ENCODE measurements at places on chromosomes 12 and 14. TPM values are rescaled to one million over a fixed set of nuclear protein-coding genes. Genes with fewer than 3 reads are reported as not detected.

PRKCH gene
- total RNA-seq, result 51.3 TPM

LACRT gene
- total RNA-seq, result not detected

TMEM229B gene
- total RNA-seq, result 0.30 TPM

AMIGO2 gene
- total RNA-seq, result 4.0 TPM

NAV3 gene
- 4.6 TPM for total RNA-seq

GUCY2C gene
- total RNA-seq, result not detected

EPS8 gene
- 18.1 TPM for total RNA-seq

PRPF39 gene
- total RNA-seq, result 21.7 TPM

SLC6A12 gene
- total RNA-seq, result 0.57 TPM

PCNX4 gene
- total RNA-seq, result 22.4 TPM

TAS2R8 gene
- not detected for total RNA-seq

- no peak overlapping the region for H3K27ac ChIP-seq
- DNase-seq, result no peak
- no peak overlapping the region for H3K4me3 ChIP-seq
- no peaks in the 10 kb centered on the region for H3K36me3 ChIP-seq
- H3K4me1 ChIP-seq, result no peaks in the 10 kb centered on the region
These were observed 355.2 kb downstream of the PCNX1 start for GRCh38 chr14:71262441-71262840.

DNA sequence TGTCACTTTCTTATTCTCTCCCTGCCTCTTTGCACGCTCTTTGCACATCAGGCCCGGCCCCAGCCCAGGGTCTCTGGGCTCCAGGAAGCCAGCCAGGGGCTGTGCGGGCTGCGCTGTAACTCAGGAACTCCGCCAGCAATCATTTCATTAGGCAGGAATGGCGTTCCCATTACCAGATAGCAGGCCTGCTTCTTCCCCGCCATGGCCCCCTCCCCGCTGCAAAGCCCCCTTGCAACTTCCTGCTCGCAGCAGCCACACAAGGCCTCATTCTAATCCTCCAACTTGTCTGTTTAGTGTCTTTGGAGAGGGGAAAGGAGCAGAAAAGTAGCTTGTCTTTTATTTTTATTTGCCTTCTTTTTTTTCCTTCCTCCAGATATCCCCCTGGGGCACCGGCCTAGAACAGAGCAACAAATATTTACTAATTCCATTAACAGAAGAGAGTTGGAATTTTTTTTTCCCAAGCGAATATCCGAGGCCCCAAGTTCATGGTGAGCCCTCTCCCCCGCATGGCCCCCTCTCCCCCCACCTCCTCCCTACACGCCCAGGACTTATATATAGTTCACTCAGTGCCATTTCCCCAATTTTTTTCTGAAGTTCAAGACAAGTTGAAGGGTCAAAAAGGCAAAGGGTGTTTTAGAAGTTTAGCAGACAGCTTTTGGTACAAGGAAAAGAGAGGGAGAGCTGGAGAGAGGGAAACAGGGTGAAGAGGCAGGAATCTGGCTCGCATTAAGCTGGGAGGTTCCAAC is 329.4 kb upstream of the TBX3 start:
- peak overlapping the region; percentile 44 for H3K27ac ChIP-seq
- no peak overlapping the region for H3K4me3 ChIP-seq
- no peaks in the 10 kb centered on the region for H3K27me3 ChIP-seq
- H3K4me1 ChIP-seq, result peaks cover 5% of the 10 kb centered on the region
- no peaks in the 10 kb centered on the region for H3K36me3 ChIP-seq
- DNase-seq, result no peak

- no peaks in the 10 kb centered on the region for H3K36me3 ChIP-seq
- H3K27me3 ChIP-seq, result no peaks in the 10 kb centered on the region
- no peak for DNase-seq
- peak overlapping the region; percentile 99 for H3K27ac ChIP-seq
- peak overlapping the region; percentile 89 for H3K4me3 ChIP-seq
These were observed 615 bp downstream of the CDKN1B start for GRCh38 chr12:12717586-12718380.

DNA sequence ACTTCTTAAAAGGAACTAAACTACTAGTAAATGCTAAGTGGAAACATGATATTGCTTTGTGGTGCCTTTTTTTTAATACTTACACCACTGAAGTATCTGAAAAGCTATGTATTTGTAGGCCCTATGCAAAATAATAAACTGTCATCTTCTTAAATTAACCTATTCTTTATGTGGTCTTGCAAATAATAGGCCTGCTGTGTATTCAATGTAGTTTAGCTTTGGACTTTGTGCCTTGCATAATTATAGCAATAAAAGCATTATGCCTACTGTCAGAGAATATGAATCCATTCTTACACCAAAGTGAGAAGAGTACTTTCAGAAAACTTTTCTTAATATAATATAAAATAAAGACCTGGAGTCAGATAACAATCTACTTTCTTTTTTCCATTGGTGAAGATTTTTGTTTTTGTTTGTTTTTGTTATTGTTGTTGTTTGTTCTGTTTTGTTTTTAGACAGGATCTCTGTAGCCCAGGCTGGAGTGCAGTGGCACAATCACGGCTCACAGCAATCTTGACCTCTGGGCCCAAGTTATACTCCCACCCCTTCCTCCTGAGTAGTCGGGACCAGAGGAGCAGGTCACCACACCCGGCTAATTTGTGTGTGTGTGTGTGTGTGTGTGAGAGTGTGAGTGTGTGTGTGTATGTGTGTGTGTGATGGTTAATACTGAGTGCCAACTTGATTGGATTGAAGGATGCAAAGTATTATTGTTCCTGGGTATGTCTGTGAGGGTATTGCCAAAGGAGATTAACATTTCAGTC is 213.8 kb downstream of the SLC6A15 start:
- H3K36me3 ChIP-seq, result no peaks in the 10 kb centered on the region
- H3K27ac ChIP-seq, result no peak overlapping the region
- no peak overlapping the region for H3K4me3 ChIP-seq
- no peaks in the 10 kb centered on the region for H3K27me3 ChIP-seq

GRCh38 chr12:90290980-90291975 is 582.6 kb upstream of the ATP2B1 start:
- no peak for DNase-seq
- no peaks in the 10 kb centered on the region for H3K36me3 ChIP-seq
- no peaks in the 10 kb centered on the region for H3K27me3 ChIP-seq
- no peak overlapping the region for H3K27ac ChIP-seq
- H3K4me1 ChIP-seq, result no peaks in the 10 kb centered on the region

- no peaks in the 10 kb centered on the region for H3K4me1 ChIP-seq
- no peak overlapping the region for H3K27ac ChIP-seq
- no peaks in the 10 kb centered on the region for H3K36me3 ChIP-seq
- no peak overlapping the region for H3K4me3 ChIP-seq
These were observed 572.8 kb upstream of the STXBP6 start for GRCh38 chr14:25622763-25623162.

- H3K4me3 ChIP-seq, result peak overlapping the region; percentile 51
- no peaks in the 10 kb centered on the region for H3K36me3 ChIP-seq
- DNase-seq, result no peak
These were observed 3.6 kb upstream of the MORN3 start for GRCh38 chr12:121673013-121673511.

DNA sequence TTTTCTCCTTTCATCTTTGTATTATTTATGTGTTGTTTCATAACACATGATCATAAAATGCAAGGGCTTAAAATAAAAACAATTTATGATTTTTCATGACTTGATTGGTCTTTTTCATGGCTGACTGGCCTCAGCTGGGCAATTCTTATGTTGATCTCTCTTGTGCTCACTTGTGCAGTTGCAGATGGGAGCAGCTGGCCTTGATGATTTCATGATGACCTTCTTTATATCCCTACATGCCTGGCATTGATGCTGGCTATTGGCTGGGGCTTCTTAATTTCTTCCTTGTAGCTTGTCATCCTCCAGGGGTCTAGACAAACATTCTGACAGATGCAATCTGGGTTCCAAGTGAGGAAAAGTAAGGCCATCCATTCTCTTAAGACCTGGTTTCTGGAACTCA is 1832.8 kb upstream of the FLRT2 start:
- H3K4me3 ChIP-seq, result no peak overlapping the region
- no peaks in the 10 kb centered on the region for H3K4me1 ChIP-seq
- no peaks in the 10 kb centered on the region for H3K27me3 ChIP-seq
- H3K27ac ChIP-seq, result no peak overlapping the region
- no peaks in the 10 kb centered on the region for H3K36me3 ChIP-seq
- DNase-seq, result no peak

GRCh38 chr12:115261691-115262398 is 577.9 kb upstream of the TBX3 start:
- no peaks in the 10 kb centered on the region for H3K36me3 ChIP-seq
- H3K27me3 ChIP-seq, result no peaks in the 10 kb centered on the region
- no peak overlapping the region for H3K27ac ChIP-seq

- no peaks in the 10 kb centered on the region for H3K4me1 ChIP-seq
- H3K27me3 ChIP-seq, result no peaks in the 10 kb centered on the region
- no peak overlapping the region for H3K4me3 ChIP-seq
- no peak for DNase-seq
- no peaks in the 10 kb centered on the region for H3K36me3 ChIP-seq
These were observed 247.1 kb downstream of the AKAP6 start for GRCh38 chr14:32576088-32576795.

DNA sequence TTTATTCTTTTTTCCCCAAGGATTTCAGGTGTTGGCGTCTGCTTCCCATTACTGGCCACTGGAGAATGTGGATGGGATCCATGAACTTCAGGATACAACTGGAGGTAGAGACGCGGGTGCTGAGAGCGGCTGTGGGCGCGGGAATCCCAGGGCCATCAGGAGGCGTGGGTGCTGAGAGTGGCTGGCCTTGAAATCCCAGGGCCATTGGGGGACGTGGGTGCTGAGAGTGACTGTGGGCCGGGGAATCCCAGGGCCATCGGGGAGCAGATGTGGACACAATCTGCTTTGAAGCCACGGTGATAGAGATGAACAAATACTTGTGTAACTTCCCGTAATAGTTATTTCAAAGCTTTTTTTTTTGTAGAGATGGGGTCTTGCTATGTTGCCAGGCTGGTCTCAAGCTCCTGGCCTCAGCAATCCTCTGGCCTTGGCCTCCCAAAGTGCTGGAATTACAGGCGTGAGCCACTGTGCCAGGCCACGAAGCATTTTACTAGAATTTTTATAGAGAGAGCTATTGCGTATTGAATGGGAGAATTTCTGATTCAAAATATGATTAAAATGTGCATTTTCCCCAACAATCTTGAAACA is 12.8 kb downstream of the ADGRD1 start:
- no peak for DNase-seq
- H3K4me3 ChIP-seq, result no peak overlapping the region
- no peak overlapping the region for H3K27ac ChIP-seq
- peaks cover 15% of the 10 kb centered on the region for H3K4me1 ChIP-seq
- H3K27me3 ChIP-seq, result no peaks in the 10 kb centered on the region

DNA sequence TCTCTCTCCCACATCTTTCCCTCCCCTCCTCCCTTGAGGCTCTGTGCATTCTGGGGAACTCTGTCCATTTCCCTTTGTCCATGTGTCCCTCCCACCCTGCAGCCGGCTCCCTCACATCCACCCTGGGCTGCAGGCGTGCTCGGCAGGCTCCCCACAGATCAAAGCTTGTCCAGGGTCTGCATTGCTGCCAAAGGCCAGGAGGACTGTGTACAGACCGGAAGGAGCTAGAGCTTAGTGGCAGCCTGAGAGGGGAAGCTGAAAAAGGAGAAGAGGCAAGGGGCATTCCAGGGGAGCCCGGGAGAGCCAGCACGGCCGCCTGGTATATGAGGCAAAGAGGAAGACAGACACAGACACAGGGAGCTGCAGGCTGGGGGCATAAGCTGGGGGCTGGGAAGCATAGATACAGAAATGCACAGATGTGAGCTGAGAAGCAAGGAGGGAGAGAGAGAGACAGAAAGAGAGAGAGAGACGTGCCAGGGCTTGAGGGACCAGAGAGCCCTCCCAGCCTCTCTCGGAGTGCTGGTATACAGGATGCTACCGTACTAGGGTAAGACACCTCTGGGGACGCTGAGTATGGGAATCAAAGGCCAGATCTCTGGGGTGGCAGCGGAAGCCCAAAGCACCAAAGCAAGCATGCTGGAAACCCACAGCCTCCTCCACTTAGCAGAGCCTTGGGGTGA is 3.3 kb downstream of the CD4 start:
- no peaks in the 10 kb centered on the region for H3K36me3 ChIP-seq
- H3K27me3 ChIP-seq, result no peaks in the 10 kb centered on the region
- no peak for DNase-seq
- H3K4me3 ChIP-seq, result no peak overlapping the region

- H3K36me3 ChIP-seq, result no peaks in the 10 kb centered on the region
- H3K4me3 ChIP-seq, result no peak overlapping the region
- H3K4me1 ChIP-seq, result peaks cover 2% of the 10 kb centered on the region
- no peak overlapping the region for H3K27ac ChIP-seq
These were observed 335.1 kb downstream of the DUSP6 start for GRCh38 chr12:89016970-89017778.

- H3K27ac ChIP-seq, result no peak overlapping the region
- H3K4me3 ChIP-seq, result no peak overlapping the region
- no peaks in the 10 kb centered on the region for H3K4me1 ChIP-seq
These were observed 30.9 kb downstream of the ABCB9 start for GRCh38 chr12:122935318-122935717.

DNA sequence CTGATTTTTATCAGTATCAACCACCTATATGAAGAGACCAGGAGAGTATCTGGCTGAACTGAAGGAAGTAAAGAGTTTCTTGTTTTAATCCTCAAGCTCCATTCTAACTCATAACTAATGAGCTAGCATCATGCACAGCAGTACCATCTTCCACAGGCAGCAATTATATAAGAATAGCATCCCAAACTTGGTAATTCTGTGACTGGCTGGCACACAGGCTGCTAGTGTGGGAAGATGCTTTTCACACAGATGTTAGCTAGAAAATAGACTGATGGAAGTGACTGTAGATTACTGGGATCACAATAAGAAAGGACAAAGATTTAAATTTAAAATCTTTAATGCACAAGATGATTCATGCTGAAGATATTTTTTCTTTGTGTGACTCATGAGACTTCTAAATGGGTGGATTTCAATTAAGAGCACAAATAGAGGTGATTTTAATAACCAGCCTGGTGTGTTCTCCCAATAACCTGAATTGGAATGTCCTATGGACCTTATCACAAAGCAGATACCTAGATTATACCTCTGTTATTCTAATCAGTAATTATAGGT is 417.7 kb upstream of the ATXN7L3B start:
- no peaks in the 10 kb centered on the region for H3K4me1 ChIP-seq
- no peak overlapping the region for H3K4me3 ChIP-seq
- H3K27me3 ChIP-seq, result no peaks in the 10 kb centered on the region
- DNase-seq, result no peak

GRCh38 chr12:91177381-91177780 is 5.2 kb downstream of the DCN start:
- peaks cover 21% of the 10 kb centered on the region for H3K4me1 ChIP-seq
- no peaks in the 10 kb centered on the region for H3K36me3 ChIP-seq
- H3K27me3 ChIP-seq, result no peaks in the 10 kb centered on the region
- H3K27ac ChIP-seq, result peak overlapping the region; percentile 22
- DNase-seq, result no peak

DNA sequence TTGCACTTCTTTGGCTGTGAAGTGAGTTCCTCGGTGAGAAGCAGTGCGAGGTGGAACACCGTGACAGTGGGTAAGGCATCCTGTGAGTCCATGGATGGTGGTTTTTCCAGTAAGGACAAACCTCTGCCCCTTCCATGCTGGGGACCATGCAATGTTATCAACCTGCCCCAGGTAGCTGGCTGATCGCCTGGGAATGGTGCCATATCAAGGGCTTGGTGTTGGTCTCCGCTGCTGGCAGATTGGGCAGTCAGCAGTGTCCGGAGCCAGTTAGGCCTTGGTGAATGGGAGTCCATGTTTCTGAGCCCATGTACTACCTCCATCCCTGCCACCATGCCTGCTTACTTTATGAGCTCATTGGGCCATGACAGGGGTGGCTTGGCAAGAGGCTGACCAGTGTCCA is 114.7 kb upstream of the C14orf180 start:
- peaks cover 15% of the 10 kb centered on the region for H3K4me1 ChIP-seq
- peaks cover 64% of the 10 kb centered on the region for H3K27me3 ChIP-seq
- DNase-seq, result no peak

GRCh38 chr14:32468955-32469354 is 139.9 kb downstream of the AKAP6 start:
- H3K27me3 ChIP-seq, result no peaks in the 10 kb centered on the region
- H3K27ac ChIP-seq, result peak overlapping the region; percentile 43
- H3K4me1 ChIP-seq, result peaks cover 68% of the 10 kb centered on the region
- H3K4me3 ChIP-seq, result no peak overlapping the region
- DNase-seq, result no peak
